NCI-H524 (cell line): ENCODE measurements at places on chromosomes 3 and 15.

- no peak for DNase-seq
Observed at GRCh38 chr15:51739061-51739712, 1.7 kb upstream of the LYSMD2 start.

- no peak for DNase-seq
Observed at GRCh38 chr3:162338514-162338913, 841.9 kb downstream of the OTOL1 start.

DNA sequence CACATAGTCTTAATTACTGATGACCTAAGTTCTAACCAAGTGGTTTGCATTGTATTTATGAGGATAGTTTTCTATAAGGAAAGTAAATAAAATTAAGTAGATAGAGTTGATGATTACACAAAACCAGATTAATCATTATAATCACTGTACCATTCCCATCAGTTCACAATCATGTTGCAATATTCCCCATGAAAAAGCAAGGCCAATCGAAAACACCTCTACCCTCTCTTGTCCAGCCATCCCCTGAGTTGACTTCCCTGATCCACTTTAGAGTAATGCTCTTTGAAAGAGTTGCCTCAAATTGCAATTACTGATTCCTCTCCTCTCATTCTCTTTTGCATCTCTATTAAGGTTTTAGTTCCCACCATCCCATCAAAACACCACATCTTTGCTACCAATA lies 21.0 kb downstream of the BCHE start:
- DNase-seq, result no peak

DNA sequence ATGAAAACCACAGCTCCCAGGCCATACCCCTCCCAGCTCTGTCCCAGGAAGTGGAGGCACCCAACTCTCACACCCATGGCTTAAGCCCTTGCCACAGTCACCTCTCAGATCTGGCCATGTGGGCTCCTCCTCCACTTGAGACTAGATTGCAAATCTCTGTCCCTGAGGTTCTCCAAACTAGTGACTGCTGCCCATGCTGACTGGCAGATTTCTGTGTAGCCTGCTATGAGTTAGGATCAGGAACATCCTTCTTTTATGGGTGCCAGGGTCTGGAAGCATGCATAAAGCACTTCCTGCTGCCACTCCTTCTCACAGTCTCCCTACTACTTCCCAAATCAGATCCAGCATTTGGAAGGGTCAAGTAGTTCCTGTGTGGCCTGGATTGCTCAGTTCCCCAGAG lies 59.6 kb upstream of the GOLIM4 start:
- no peak for DNase-seq

GRCh38 chr15:71323584-71323983 lies 208.3 kb downstream of the THSD4 start:
- no peak for DNase-seq

DNA sequence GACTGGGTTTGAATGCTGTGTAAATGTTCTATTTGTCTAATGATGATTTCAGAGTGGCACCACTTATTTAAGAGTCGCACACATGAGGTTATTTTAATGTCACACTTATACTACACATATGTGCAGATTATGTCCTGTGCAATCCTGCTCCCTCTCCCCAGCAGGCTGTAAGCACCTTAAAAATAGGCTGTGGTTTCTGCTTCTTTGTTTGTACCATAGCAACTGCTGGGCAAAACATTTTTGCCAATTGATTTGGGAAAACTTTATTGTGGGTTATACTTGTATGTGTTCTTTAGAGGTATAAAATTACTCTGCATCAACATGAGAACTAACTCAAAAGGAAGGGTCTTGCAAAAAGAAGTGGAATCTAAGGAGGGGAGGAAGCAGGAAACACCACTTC lies 318.5 kb downstream of the NTRK3 start:
- DNase-seq, result no peak

- DNase-seq, result no peak
Observed at GRCh38 chr15:31130576-31131237, 29.2 kb upstream of the TRPM1 start.

- no peak for DNase-seq
Observed at GRCh38 chr3:44104668-44105321, 136.9 kb upstream of the TOPAZ1 start.

- DNase-seq, result no peak
Observed at GRCh38 chr3:146085678-146086077, 75.3 kb downstream of the PLOD2 start.

DNA sequence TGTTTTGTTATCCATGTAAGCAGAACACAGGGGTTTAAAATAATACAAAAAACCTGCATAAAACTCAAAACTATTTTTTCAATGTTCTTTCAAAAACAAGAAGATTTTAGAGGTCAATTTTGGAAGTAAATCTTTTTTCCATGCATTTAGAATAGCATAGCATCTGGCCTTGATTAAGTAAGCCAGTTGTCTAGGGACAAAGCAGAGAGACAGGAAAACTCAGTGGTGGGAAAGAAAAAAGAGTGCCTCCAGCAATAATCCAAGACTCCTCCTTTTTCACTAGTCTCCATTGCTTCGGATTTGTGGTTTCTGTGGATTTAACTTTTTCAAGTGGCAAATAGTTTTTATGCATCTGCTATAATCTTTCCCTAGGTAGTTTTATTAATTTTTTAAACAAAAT lies 88.9 kb downstream of the SUCNR1 start:
- no peak for DNase-seq

GRCh38 chr15:88908123-88908522 lies 5.1 kb downstream of the MFGE8 start:
- DNase-seq, result no peak

GRCh38 chr3:142897807-142898206 lies 8.9 kb upstream of the PCOLCE2 start:
- no peak for DNase-seq

- DNase-seq, result no peak
Observed at GRCh38 chr15:52520421-52520820, 8.3 kb downstream of the MYO5A start.

- DNase-seq, result no peak
Observed at GRCh38 chr15:65068403-65068788, 605 bp upstream of the RASL12 start.

DNA sequence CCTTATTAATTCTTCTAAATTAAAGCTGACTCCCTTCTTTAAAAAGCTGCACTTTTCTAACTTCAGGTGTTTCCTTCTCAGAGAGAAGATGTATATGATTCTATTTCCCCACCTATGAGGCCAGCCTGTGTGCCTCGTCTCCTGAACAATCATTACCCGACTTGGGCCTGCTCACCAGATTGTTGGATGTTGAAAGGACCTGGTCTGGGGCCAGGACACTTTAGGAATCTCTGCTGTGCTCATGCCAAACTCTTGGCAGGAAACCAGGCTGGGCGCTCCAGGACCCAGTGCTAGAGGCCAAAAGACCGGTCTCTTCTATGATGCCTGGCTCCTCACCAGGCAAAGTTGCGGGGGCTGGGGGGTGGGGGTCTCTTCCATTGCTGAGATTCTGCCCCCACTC lies 16.9 kb upstream of the LRRC31 start:
- no peak for DNase-seq

DNA sequence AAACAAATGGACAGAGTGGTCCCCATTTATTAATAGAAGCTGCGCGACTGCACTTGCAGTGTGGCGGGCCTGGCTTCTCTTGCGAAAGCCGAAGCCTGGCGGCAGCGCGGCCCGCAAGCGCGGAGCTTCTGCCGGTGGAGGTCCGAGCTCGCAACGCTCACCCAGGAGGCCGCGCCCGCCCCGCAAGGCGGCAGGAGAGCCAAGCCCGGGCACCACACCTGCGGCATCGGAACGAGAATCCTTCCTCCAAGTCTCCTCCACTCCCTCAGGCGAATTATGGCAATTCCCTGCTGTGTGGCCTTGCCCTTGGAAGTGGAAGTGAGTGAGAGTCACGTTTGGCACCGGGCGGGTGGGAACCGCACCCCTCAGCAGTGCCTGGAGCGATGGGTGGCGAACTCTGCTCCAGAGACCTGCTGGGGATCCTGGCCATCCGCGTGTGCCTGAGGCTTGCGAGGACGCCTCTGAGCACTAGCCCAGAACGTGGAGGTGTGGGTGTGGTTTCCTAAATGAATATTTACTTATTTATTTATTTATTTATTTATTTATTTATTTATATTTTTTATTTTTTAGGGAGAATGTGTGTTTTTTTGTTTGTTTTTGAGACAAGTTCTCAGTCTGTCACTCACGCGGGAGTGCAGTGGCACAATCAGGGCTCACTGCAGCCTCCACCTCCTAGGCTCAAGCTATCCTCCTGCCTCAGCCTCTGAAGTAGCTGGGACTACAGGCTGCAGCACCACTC lies 133.7 kb upstream of the UBE2E1 start:
- DNase-seq, result no peak

GRCh38 chr15:78208341-78208844 lies 26.0 kb downstream of the ACSBG1 start:
- DNase-seq, result no peak

DNA sequence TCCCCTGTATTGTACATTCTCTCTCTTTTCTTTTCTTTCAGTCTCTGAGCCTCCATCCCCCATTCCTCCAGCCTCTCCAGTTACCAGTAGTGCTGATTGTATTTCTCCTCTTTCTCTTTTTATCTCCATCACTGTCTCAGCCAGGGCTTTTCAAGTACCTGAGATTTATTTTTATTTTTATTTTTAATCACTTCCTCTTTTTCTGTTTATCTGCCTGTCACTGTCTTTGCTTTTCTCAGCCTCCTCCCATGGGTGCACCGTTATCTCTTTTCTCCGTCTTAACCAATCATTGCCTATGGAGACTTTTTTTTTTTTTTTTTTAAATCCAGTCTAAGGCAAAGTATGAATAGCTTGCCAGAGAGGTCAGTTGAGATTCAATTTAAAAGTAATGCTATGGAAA lies 359.3 kb downstream of the GAP43 start:
- DNase-seq, result no peak

GRCh38 chr3:3556078-3556477 lies 243.2 kb upstream of the LRRN1 start:
- no peak for DNase-seq

- no peak for DNase-seq
Observed at GRCh38 chr3:180932819-180933218, 20.3 kb downstream of the FXR1 start.

GRCh38 chr3:66504850-66505641 lies 4.2 kb upstream of the LRIG1 start:
- DNase-seq, result no peak

DNA sequence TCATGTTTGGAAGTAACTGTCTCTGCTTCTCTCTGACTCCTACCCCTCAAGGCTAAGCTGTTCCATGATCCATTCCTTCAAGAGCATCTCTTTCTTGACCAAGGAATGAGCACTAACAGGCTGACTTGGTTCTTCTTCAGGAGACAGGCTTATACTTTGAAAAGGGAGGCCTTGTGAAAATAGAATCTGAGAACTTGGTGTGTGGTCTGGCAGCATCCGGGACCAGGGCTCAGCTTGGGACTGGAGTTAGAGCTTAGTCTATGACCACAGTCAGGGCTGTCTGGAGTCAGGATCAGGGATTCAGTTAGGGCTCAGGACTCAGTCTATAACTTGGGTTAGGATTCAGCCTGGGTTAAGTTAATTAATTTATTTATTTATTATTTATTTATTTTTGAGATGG lies 44.9 kb upstream of the SLC6A6 start:
- DNase-seq, result no peak

DNA sequence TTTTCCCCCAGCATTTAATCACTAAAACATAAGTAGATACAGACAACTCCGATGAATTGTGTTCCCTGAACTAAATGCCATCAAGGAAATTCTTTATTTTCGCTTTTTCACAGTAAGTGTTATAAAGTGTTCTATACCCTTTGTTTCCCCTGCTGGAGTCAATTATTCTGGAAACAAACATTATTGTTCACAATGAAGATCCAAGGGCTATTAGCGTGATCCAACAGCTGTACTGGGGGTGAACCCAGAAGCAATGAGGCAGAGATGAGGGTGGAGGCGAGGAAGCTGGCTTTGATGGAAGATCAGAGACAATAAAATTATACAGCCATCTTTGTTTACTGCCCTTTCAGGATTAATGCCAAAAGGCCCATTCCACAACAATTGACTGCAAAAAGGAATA lies 250.3 kb upstream of the IGF1R start:
- no peak for DNase-seq

GRCh38 chr15:58247855-58248842 lies 110.0 kb downstream of the AQP9 start:
- no peak for DNase-seq

GRCh38 chr3:121758727-121759450 lies 9.3 kb upstream of the GOLGB1 start:
- no peak for DNase-seq

- no peak for DNase-seq
Observed at GRCh38 chr15:94083467-94084052, 147.8 kb upstream of the MCTP2 start.

DNA sequence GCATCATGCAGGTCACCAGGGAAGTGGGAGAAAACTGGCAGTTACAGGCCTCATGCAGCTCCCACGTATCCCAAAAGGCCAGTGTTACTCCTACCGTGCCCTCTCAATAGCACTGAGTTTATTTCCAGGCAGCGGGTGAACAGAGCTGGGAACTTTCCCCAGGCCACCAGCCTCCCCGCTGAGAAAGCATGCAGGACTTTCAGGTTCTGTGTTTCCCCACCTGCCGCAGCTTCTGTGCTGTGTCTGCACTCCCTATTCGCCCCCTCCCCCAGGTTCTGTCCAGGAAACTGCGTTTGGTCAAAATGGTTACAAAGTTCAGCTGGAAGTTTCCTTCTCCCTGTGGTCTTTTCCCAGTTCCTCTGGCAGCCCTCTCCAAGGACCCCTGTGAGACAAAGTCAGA lies 21.4 kb downstream of the NEK11 start:
- DNase-seq, result no peak

GRCh38 chr3:136495213-136495612 lies 245.1 kb downstream of the PCCB start:
- no peak for DNase-seq

GRCh38 chr15:42704492-42704926 lies 32.4 kb downstream of the CDAN1 start:
- DNase-seq, result peak; percentile 41

GRCh38 chr15:92907229-92907628 lies 7.1 kb downstream of the CHD2 start:
- DNase-seq, result no peak

- DNase-seq, result no peak
Observed at GRCh38 chr3:195914648-195915473, 6.5 kb upstream of the TNK2 start.

GRCh38 chr3:136209921-136210320 lies 13.8 kb upstream of the MSL2 start:
- DNase-seq, result no peak

GRCh38 chr3:135565546-135565945 lies 400.0 kb upstream of the PPP2R3A start:
- DNase-seq, result no peak

- DNase-seq, result no peak
Observed at GRCh38 chr3:11154953-11155325, 646 bp downstream of the HRH1 start.

DNA sequence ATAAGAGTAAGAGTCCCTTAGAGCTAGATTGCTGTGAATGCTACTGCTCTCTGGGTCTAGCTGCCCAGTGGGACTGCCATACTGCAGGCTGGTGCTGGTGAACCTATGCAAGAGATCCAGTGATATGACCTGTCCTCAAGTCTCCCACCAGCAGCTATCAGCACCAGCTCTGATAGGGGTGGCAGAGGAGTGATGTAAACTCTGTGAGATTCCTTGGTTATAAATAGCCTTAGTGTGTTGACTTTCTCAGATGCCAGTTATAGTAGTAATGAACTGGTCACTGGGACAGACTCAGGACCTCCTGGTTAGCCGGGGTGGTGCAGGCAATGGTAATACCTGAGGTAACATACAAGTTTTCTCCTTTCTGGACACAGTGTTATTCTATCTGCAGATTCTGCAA lies 194.9 kb upstream of the MANF start:
- no peak for DNase-seq
